CD4-positive, alpha-beta T cell (primary cell): ENCODE measurements at places on chromosomes 13 and 19.
A peak's percentile ranks its signal among the peaks of the same experiment; 100 is the strongest.

DNA sequence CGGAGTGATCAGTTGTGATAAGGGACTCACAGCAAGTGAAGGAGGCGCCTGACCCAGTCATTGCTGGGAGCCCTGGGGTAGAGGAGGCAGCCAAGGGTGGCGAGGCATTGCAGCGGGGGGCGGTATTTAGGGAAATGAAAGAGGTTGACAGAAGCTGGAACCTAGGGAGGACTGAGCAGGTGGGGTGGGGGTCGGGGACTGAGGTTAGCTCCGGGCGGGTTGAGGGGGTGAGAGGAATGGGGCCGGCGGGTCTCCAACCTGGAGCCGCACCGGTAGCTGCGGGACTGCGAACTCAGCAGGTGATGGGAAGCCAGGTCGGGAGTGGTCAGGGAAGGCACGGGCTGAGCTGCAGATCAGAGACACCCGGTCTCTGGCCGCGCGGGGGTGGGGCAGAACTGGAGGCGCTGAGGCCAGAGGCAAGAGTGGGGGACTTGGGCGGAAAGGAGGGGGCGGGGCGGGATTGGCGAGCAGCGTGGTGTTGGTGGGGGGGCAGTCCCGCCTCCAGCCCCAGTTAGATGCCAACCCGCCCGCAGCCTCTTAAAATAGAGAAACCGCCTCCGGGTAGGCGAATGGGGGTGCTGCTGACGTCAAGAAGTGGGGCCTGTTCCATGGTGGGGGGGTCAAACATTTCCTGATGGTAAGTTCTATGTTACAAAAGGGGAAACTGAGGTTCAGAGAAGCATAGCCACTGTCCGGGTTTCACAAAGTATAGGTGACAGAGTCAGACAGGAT lies 1.5 kb downstream of the MAST3 start:
- peak; percentile 18 for DNase-seq

DNA sequence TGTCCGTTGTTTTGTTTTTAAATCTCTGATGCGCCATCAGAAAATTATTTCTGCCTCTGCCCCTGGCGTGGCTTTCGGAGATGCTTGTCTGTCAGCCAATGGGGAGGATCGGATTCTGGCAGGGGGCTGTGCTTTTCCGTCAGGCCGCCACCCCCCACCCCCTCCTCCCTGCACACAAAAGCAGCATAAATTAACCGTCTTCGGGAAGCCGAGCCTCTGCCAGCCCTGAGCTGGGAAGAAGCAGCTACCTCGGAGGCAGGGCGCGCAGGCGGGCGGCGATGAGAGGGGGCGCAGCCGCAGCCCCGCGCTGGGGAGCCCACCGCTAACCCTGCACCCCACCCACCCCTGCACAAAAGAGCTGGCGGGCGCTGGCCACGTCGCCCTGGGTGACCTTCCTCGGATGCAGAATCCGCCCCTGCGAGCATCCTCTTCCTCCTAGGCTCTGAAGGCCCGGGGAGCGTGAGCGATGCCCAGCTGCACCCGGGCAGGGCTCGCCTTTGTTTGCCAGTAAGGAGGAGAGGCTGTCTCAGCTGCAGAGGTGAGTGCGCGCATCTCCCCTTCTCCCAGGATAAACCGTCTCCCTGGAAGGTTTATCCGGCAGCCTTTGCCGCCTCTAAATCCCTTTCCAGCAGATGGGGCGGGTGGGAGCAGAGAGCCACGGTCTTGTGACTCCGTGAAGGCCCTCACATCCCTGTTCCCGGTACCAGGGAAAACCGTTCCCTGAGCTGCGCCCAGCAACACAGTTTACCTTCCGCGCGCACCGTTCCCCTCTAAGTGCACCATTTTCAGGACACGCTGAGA lies at the start of gene ATCAY:
Gene ATCAY, plus strand, starts transcription at position 215 of the 801 bp plus-strand sequence. CDS start 5,083 bp downstream, outside the sequence.
- DNase-seq = no peak

DNA sequence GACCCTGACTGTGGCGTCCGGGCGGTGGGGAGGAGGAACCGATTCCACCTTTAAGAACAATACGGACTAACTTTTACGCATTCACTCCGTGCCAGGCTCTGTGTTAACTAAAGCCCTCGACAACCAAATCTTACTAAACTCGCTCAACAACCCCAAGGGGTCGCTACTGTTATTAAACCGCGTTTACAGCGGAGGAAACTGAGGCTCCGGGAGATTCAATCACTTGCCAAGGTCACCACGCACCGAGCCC lies 1.2 kb downstream of the SAMD1 start:
- no peak for DNase-seq

DNA sequence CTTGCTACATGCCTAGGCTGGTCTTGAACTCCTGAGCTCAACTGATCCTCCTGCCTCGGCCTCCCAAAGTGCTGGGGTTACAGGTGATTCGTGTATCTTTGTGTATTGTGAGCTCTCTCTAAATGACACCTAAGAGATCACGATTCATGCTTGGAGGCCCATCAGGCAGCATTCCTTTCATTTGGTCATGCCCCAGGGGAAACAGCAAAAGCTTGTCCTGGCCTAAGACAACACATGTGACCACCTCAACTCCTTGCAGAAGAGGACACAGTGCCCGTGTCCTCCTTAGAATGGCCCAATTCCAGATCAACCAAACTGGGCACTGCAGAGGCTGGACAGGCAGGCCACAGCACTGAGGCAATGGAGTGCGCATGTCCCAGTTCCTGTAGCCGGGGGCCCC lies 32.5 kb downstream of the ZC3H4 start:
- DNase-seq = no peak

DNA sequence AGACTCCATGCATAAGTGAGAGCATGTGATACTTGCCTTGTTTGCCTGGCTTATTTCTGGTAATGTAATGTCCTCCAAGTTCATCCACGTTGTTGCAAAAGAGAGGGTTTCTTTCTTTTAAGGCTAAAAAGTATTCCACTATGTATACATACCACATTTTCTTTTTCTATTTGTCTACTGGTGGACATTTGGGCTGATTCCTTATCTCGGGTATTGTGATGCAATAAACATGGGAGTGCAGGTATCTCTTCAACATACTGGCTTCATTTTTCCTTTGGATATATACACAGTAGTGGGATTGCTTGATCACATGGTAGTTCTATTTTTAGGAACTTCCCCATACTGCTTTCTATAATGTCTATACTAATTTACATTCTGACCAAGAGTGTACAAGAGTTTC lies 49.6 kb upstream of the EBPL start:
- no peak for DNase-seq

DNA sequence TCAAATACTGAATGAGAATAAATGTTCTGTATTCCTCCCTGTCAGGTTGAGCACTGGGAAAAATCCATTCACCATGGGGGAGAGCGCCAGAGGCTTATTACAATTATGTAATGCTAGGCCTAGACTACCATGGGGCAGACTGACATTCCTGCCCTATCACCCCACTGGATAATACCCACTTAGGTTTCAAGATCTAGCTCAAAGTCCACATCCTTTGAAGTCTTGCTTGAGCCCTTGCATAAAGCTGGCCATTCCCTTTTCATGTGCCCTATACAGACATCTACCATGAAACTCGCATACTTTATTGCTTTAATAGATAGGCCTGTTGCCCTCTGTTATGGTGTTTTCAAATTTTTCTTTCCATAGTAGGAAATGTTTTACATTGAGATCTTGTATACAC lies 149.3 kb downstream of the RGCC start:
- no peak for DNase-seq

DNA sequence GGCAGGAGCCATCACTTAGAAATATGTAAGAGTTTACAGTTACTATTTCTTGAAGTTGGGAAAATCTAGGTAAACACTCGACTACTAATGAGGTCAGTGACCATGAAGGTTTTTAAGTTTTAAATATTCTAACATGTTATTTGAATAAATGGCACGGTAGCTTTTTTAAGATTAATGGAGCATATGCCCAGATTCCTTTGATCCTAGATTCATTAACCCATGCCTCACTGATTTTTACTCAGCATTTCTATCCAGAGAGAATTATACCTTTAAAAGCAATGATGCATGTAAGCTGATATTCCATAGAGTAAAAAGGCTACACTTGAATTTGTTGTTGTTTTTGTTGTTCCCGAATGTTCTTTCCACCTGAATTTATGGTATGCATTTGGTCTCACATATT lies 541.4 kb downstream of the DACH1 start:
- no peak for DNase-seq

DNA sequence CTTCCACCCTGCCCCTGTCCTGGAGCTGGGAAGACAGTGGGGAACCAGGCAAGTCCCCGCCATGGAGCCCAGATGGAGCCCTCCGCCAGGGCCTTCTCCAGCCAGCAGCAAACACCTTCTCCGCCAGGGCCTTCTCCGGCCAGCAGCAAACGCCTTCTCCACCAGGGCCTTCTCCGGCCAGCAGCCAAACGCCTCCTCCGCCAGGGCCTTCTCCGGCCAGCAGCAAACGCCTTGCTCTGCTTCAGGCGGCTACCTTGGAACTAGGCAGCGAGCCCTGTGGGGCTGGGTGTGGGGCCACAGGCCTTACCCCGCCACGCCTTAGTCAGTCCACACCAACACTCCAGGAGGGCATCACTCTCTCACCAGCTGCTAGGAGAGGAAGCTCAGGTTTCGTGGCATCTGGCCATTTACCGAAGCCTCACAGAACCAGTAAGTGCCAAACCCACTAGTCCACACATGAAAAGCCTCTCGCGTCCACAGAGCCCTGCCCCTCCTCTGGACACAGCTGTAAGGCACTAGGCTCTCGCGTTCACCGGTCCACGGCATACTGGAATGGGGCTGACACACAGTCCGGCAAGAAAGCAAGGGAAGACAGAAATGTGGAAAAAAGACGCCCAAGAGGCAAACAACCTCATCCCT lies 41.0 kb downstream of the MLLT1 start:
- no peak for DNase-seq

DNA sequence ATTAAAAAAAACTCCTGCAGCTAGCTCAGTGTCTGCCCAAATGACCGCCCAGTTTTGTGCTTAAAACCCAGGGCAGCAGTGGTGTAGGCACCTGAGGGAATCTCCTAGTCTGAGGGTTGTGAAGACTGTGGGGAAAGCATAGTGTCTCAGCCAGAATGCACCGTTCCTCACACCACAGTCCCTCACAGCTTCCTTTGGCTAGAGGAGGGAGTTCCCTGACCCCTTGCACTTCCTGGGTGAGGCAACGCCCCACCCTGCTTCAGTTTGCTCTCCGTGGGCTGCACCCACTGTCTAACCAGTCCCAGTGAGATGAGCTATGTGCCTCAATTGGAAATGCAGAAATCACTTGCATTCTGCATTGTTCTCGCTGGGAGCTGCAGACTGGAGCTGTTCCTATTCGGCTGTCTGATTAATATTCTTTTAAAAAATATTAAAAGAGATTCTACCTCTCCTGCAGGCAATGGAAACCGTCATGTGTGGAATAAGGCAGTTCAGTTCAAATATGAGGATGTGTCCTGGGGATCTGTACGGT lies 645.7 kb downstream of the FGF9 start:
- no peak for DNase-seq

DNA sequence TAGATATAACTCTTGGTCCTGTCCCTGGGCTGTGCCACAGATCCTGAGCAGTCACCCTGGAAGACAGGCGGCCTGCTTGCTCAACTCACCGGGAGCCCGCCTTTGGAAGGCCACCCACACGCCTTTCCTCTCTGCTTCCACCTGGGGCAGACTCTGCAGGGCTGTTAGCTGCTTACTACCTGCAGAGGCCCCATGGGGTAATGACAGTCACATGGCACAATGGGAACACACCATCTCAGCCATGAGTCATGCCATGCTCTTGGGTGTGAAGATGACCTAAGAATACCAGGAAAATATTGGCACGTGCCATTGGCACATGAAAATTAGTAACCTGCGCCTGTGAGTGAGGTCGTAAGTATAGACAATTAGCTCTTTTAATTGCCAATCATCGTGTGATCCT lies 108.6 kb downstream of the COL4A2 start:
- DNase-seq = no peak

- DNase-seq = no peak
Measured at GRCh38 chr19:53511357-53511756, 26.6 kb upstream of the ZNF331 start.

- peak; percentile 30 for DNase-seq
Measured at GRCh38 chr13:75318138-75318833, 163.7 kb downstream of the TBC1D4 start.

- no peak for DNase-seq
Measured at GRCh38 chr13:24064371-24064770, 96.1 kb upstream of the SPATA13 start.

GRCh38 chr13:49580980-49581680 lies 4.2 kb downstream of the RCBTB1 start:
- no peak for DNase-seq

- no peak for DNase-seq
Measured at GRCh38 chr19:54325631-54326030, 12.7 kb upstream of the LILRA5 start.

- DNase-seq = no peak
Measured at GRCh38 chr13:99847318-99847750, 124.2 kb downstream of the ZIC5 start.

DNA sequence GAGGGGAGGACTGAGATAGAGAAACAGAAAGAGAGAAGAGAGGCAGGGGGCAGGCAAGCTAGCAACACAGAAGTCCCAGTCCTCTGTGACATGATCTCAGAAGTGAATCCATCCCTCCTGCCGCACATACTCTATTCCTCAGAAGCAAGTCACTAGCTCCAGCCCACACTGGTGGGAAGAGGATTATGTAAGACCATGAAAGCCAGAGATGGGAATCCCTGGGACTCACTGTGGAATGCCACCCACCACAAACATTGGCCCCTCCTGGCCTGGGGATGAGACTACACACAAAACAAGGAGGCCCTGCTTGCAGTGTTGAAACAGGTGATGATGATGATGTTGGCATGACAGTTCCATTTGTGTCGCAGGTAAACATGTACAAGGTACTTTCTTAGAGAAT lies 419.9 kb downstream of the IRS2 start:
- no peak for DNase-seq

- peak; percentile 83 for DNase-seq
Measured at GRCh38 chr19:13044231-13044836, 49.1 kb downstream of the NFIX start.
